ENCODE measurements at places on chromosomes 1 and 21. TPM values are rescaled to one million over a fixed set of nuclear protein-coding genes. Genes with fewer than 3 reads are reported as not detected.

PLEKHG5 gene
- 2.8 TPM for total RNA-seq

SPOCD1 gene
- 148 TPM for total RNA-seq

SUSD4 gene
- total RNA-seq = not detected

AHCYL1 gene
- 67.3 TPM for total RNA-seq

GREM2 gene
- 2.0 TPM for total RNA-seq

OLIG2 gene
- total RNA-seq = not detected

PPFIA4 gene
- 0.14 TPM for total RNA-seq

SPAG17 gene
- not detected for total RNA-seq
